ENCODE measurements at places on chromosomes 3 and 15. TPM values are rescaled to one million over a fixed set of nuclear protein-coding genes. Genes with fewer than 3 reads are reported as not detected.

DNA sequence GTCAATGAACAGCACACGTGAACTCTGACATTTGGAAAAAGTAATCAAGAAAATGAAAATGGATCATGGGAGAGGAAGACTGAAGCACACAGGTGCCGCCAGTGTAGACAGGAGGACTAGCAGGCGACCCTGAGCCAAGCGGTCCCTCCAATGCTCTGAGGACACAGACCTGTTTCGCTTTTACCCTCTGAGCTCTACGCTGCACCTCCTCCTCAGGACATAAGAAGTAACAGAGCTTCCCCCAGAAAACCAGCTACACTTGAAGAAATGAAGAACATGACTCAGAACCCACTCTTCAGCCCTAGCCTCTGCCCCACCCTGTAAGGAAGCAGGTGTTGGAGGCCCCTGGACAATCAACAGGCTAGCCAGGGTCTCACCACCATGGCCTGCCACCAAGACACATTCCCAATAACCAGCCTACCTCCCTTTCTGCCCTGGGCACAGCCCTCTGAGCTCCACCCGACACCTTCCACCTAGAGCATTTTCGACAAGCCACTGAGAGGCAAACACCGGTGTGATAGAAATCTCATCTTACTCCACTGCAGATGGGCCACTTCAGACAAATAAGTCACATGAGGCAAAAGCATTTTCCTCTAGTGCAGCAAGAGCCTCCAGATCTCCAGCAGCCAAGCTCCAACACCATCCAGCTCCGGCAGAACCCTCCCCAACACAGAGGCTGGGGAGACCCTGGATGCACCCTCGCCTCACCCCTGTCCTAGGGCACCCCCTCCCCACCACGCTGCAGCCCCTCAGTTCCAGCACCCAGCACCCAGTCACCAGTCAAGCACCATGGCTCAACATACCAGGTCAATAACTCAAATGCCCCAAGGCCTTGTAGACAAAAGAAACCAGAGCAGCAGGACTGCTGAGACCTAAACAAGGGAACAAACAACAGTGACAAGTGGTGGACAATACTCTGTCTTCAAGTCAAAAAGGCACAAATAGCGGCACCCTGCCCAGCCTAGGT lies 11.4 kb downstream of the FAM174B start:
- DNase-seq = no peak

- DNase-seq = no peak
Observed at GRCh38 chr3:62631488-62631887, 243.7 kb downstream of the CADPS start.

- peak; percentile 78 for DNase-seq
Observed at GRCh38 chr3:45218578-45219390, 7.3 kb downstream of the TMEM158 start.

DNA sequence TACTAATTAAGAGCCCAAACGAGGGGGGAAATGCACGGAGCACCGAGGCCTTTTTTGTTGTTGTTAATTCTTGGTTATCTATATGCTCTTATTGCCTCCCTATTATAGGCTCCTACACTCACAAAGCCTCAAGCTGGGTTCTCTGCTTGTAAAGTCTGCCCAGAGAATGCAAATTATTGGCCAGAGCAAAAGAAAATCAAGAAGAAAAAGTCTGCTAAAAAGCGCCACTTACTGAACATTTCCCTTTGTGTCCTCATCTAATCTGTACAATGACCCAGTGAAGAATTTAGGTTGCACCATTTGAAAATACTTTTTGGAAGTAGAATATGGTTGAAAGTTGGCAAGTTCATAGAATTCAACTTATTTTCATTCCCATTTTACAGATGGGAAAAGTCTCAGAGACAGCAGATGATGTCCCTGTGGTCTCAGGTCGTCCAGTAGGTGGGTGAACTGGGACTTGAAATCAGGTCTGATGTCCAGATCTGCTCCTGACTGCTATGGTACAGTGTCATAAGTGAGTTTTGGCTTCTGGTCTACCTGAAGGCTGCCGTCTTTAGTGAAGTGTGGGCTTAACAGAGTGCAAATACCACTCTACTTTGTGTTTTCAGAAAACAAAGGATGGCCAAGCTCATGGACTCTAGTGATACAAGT lies 1.1 kb upstream of the TNFAIP8L3 start:
- no peak for DNase-seq

DNA sequence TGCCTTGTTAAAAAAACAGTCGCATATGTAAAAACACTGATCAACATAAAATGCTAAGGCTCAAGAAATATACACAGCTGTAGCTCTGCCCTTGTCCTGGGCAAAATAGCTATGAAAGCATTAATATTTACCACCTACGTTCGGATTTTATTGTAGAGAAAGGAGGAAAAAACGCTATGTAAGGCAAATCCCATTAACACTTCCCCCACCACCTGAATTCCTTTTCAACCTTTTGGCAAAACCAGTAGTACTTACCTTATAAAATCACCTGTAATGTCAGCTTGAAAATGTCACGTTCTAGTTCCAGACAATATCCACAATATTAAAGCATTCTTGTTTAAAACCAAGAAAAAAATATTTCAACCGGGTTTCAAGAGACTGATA lies 3.6 kb downstream of the TRA2B start:
- DNase-seq = no peak

ABHD17C gene
- 12.1 TPM for total RNA-seq
